Retinal pigment epithelial cell (primary cell): ENCODE measurements at places on chromosomes 6 and 20.

DNA sequence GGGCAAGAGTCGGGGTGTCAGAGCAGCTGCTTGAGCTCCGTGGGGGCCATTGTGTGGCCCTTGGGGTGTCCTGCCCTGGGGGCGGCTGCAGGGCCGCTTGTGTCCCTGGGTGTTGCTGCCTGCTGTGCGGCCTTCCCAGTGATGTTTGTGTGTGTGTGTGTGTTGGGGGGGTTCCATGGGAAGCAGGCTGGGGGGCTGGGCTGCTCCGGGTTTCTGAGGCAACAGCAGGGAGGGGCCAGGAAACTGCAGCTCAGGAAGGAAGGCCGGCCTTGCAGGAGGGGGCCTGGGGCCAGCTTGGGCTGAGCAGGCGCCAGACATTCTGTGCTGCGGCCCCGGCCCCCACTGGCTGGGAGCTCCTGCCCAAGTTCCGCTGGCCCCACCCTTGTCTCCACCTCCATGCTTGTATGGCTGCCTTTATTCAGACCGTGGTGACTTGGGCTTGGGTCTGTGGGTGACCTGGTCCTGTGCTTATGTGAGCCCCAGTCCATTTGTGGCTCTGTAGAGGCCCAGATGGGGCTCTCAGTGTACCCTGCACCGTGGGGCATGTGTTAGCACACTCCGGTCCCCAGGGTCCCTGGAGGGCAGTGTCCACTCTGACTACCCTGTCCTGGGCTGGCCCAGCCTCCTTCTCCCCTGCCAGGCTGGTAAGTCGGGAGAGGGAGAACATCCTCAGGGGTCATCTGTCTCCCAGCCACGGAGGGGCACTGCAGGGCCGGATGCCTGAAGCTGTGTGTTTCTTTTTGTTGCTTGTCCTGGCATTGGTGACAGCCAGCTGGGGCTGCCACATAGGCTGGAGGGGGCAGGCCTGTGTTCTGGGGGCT is 4.6 kb upstream of the SOX18 start:
- no peak for DNase-seq

DNA sequence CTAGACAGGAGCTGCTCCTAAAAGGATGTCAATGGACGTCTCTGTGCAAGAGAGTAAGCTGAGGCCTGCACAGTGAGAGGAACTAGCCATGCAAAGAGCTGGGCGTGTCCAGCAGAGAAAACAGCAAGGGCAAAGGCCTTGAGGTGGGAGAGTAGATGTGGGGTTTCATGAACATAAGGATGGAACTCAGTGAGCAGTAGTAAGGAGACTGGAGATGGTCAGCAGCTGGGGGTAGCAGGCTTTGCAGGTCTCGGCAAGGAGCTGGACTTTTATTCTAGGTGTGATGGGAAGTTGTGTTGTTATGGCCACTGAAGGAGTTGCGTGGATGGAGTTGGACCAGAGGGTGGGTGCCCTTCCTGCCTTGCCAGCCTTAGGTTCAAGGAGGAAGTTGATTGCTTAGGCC is 90.7 kb upstream of the SIRPA start:
- DNase-seq, result no peak

GRCh38 chr6:27553123-27553904 is 80.4 kb upstream of the ZNF184 start:
- no peak for DNase-seq

- no peak for DNase-seq
Measured at GRCh38 chr20:10720565-10720964, 46.8 kb upstream of the JAG1 start.
